ENCODE measurements at places on chromosomes 4 and X.

- DNase-seq, result no peak
These were observed 1142.2 kb downstream of the ADGRL3 start for GRCh38 chr4:62342346-62342745.

- DNase-seq, result no peak
These were observed 3.6 kb downstream of the NOX1 start for GRCh38 chrX:100870527-100870926.

DNA sequence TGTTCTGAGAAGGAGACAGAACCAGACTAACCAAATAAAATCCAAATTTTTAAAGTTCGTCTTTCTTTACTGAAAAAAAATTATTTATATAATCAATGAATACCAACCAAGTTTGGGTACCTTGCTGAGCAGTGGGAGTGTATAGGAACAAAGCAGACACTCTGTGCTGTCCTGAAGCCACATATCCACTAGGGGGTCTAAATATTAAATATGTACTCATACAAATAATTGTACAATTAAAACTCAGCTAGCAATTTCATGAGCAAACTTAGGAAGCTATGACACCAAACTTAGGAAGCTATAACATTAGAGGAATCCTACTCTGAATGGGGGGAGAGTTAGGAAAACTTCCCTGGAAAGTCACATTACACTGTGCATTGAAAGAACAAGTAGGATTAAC is 582.0 kb upstream of the EPHA5 start:
- no peak for DNase-seq

- DNase-seq, result peak; percentile 8
These were observed 33.6 kb downstream of the ELOVL6 start for GRCh38 chr4:110164856-110165255.

DNA sequence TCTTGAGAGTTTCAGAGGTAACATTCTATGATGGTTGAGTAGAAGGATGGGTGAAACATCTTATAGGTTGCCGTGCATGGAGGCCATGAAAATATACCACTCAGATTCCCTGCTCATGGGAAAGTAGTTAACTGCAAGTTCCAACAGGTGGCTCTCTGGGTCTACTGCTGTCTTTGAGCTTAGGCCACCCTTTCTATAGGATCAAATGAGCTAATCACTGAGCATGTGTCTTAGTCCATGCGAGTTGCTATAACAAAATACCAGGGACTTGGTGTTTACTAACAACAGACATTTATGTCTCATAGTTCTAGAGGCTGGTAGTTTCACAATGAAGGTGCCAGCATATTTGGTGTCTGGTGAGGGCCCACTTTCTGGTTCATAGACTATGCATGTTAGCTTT is 144.8 kb upstream of the UNC5C start:
- no peak for DNase-seq

DNA sequence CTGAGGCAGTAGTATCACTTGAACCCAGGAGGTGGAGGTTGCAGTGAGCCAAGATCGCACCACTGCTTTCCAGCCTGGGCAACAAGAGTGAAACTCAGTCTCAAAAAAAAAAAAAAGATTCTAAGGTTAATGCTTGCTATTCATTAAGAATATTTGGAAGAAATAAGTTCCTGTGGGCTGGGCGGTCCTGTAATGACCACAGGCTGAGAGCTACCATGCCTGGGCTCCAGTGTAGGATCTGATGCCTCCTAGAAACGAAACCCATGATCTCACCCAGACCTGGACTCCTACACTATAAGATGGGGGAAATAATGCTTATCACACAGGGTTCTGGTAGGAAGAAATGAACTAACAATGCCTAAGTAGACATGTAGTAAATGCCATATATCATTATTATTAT is 17.8 kb downstream of the TMEM192 start:
- no peak for DNase-seq

DNA sequence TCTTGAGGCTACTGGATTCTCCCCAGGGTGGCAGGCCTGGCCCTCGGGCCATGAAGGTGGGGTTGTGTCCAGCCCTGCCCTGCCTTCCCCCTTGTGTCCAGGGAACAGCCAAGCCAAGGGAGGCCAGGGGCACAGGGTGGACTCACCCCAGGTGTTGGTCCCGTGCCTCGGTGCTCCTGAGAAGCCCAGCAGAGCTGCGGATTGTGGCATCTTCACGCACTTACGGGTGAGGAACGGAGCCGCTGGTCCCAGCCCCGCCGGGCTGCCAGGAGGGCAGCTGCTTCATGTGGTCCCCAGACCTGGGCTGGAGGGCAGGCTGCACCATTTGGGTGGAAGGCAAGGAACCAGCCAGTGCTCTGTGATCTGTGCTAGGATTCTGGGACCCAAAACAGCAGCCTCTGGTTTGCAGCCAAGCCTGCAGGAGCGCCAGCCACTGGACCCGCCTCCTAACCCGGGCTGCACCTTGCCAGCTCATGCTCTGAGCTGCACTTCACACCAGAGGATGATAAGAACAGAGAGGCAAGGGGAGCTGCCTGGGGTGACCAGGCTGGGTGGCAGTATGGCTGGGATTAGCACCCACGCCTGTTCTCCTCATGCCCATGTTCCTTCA is 36.1 kb upstream of the HMX1 start:
- DNase-seq, result no peak

GRCh38 chrX:139058831-139059495 is 347.4 kb upstream of the FGF13 start:
- DNase-seq, result no peak

DNA sequence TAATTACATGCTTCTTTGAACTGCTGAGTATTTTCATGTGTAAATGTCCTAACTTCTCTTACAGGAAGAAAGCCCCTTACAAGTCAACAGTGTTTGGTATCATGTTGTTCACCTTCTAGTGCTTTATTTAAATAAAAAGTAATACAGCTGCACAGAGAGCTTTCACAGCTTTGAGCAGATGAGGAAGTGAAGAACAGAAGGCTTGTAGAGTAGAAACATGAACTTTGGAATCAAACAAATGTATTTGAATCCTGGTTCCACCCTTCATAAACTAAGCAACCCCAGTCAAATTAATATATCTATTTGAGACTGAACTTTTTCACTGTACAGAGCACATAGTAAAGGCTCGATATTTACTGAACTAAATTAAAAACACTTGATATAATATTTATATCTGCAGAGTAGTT is 120.5 kb downstream of the CAMK2D start:
- no peak for DNase-seq

DNA sequence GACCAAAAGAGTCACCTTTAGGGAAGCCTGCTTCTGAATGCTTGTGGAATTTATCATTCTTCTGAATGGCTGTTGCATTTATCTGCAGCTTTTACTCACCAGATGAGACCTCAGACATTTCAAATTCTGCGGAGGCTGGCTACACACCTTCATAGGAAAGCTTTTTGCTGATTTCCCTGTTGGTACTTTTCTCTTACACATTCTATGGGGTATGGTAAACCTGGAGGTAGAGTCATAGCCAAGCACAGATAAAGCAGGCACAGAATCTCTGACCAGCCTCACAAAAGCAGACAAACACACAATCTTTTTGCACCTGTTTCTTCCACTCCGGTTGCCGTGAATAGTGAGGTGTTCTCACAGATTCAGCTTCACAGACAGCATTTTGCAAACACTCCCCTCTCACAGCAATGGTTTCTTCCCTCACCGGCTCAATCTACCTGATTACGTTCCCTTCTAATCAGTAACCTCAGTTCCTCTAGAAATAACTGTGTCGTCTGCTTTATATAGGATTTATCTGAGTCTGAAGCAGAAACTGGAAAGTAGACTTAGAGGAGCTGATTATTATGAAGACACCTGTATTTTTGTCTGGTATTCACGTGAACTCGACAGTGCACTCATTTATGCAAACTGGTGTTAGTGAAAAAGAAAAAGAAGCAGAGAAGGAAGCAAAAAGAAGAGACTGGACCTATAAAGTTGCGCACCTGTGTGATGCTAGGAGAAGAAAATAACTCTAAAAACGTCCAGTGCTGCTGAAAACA is 83.1 kb downstream of the DMD start:
- no peak for DNase-seq

DNA sequence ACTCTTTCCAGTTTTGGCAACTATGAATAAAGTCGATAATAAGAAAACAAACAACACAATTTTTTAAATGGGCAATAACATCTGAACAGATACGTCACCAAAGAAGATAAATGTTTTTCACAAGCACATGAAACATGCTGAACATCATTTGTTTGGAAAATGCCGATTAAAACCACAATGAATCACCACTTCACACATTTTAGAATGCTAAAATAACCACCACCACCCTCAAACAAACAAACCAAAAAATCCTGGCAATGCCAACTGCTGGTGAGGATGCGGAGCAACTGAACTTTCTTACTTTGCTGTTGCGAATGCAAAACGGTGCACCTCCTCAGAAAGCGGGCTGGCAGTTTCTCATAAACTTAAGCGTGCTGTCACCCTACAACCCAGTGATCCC is 115.9 kb downstream of the NSUN7 start:
- DNase-seq, result no peak
